ENCODE measurements at places on chromosomes 6 and 20.

GRCh38 chr6:124963831-124964763 is 1.9 kb downstream of the RNF217 start:
- no peak for DNase-seq

GRCh38 chr6:97009781-97010492 is 85.4 kb downstream of the KLHL32 start:
- no peak for DNase-seq

GRCh38 chr6:45436544-45437438 is 59.1 kb upstream of the SUPT3H start:
- no peak for DNase-seq

DNA sequence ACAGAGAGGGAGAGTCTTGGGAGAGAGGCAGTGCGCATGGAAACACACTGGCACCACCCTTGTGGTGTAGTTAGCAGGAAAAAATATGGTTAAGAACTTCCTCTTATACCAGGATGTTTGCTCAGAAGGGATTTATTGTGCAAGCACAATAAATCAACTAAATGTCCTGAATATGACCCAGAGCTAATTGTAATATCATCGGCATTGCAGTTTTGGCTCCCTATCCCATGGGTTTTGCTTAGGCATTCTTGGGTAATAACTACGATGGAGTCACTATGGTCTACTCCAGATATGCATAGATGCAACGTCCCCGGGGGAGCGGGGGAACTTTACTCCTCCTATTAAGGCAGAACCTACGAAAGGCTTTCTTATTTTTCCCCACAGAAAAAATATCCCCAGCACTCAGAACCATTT is 751.6 kb downstream of the EYS start:
- no peak for DNase-seq

GRCh38 chr6:169288591-169288990 is 34.9 kb upstream of the THBS2 start:
- DNase-seq: no peak

DNA sequence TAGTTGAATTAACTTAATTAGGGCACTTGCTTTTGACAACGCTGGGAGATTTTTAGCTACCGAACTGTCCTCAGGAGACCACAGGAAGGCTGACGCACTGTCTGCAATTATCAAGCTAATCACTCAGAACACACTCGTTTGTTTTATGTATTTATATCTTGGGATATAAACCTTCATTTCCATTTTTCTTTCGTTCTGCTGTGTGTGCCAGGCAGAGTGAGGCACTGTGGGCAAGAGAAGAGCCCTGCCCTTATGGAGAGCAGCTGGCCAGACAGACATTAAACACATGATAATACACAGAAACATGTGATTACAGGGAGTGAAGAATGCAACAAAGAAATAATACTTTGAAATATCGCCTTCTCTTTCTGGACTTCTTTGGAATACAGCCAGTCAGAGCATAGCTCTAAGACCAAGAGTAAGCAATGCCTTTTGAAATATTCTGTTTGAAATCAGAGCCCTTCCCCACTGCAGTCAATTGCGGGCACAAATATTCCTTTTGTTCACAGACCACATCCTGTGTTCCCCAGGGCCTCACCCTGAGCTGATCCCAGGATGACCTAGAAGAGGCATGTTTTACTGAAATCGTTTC is 96.8 kb downstream of the ANKRD60 start:
- DNase-seq: no peak

GRCh38 chr6:159505140-159505922 is 187.7 kb downstream of the SOD2 start:
- no peak for DNase-seq

DNA sequence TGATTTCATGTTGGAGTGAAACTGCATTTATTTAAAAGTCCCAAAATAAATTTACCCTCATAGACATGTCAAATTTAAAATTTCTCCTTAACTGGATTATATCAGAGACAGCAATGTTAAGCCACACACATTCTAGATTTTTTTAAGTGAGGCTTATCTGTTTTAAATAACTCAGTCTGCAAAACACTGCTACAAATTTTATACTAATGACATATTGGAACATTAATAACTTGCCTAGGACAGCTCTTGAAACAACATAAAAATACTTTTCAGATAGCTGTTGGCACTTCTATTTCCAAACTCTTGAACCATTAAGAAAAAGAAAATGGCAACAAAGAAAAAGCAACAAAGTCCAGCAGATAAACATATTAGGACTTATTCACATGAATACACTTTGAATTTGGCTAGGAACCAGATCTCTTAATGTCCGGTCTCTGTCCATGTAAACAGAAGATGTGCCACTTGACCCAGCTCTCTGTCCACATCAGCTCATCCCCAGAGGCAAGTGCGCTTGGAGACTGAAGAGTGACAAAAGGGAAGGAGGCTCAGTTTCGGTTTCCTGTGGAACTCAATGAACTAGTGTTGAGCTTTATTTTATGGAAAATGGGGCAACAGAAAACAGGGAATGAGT is 219.3 kb upstream of the THBS2 start:
- DNase-seq: no peak

All from cortex of kidney (tissue), 1 donor.